T follicular helper cell (primary cell): ENCODE measurements at places on chromosomes 5 and 9.

GRCh38 chr9:111945216-111945615 lies 48.6 kb downstream of the UGCG start:
- DNase-seq = no peak

- DNase-seq = peak; percentile 63
Observed at GRCh38 chr5:139774980-139775661, 20.5 kb upstream of the PSD2 start.

DNA sequence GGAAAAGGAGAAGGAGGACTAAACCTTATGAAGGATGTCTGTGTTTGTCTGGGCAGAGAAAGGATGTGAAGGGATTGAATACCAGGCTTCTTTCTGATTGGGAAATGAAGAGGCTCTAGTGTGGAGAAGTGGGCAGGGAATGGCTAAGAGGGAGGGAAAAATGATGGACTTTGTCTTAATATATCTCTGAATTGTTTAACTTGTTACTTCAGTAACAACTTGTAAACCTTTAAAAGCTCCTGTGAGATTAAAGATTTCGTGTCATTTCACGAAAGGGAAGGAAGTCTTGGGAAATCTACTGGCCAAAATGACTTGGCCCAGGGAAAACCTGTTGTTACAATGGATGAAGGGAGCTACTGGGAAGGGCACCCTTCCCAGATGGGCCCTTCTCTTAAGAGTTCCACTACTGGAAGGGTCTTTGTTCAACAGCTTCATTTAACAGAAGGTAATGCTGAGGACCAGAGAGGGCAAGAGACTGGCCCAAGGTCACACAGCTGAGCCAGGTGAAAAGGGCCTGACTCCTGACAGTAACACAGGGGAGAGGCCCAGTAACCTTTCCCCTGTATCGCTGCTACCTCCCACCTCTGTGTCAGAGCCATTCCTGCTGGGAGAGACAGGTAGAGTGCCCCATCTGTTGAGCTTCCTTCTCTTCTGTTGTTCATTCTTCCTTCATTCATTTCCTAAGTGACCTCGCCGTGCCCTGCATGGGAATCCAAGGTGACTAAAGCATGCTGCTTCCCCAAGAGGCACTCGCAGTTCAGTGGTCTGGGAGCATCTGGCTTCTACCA lies 5.1 kb upstream of the TCOF1 start:
- DNase-seq = no peak

DNA sequence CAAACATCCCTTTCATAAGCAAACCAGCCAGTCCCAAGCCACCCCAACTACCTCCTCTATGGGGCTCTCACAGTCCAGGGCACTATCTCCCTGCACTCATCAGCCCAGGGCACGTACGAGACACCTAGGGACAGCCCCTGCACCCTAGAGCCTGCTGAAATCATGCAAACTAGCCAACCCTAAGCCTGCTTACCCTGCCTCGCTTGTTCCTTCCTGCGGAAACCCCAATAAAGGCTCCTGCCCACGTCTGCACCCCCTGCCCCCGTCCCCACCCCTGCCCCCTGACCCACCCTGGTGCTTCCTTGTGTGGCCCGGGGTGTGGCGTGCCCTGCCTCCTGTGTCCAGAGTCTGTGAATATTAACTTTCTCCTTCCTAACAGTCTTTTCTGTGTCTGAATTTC lies 135.9 kb downstream of the GADD45G start:
- DNase-seq = no peak

GRCh38 chr9:38298503-38298902 lies 94.0 kb upstream of the ALDH1B1 start:
- no peak for DNase-seq

DNA sequence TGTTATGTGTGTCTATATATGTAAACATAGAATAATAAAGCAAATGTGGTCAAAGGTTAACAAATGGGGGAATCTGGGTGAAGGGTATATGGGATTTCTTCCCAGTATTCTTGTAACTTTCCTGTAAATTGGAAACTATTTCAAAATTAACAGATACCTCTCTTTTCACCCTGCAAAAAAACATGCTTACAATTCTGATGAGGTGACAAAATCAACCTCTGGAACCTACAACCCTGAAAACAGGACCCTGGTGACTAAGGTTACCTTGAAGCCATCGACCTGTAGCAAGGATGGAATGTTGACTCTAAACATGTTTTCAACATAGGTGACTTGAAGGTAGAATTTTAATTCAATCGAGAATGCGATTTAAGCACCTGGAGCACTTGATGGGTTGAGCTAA lies 5.9 kb upstream of the SPTAN1 start:
- DNase-seq = no peak

DNA sequence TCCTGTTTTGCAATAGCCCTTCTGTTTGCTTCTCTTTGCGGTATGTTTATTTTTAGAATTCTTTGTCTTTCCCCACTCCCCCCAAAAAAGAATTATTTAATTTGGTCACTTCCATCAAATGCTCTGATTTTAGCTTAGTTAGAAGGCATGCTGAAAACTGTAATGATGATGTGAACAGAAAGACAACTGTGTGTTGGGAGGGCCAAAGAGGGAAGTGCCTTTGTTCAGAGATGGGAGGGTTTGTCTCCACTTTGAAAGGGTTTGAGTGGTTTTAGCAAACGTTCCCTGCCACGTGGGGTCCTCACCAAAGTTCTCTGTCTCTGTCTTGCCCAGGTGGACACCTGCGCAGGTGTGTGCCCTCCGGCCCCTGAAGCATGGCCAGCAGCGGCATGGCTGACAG lies 41.9 kb downstream of the SYK start:
- no peak for DNase-seq

- no peak for DNase-seq
Observed at GRCh38 chr5:132457371-132458225, 33.0 kb downstream of the IRF1 start.

DNA sequence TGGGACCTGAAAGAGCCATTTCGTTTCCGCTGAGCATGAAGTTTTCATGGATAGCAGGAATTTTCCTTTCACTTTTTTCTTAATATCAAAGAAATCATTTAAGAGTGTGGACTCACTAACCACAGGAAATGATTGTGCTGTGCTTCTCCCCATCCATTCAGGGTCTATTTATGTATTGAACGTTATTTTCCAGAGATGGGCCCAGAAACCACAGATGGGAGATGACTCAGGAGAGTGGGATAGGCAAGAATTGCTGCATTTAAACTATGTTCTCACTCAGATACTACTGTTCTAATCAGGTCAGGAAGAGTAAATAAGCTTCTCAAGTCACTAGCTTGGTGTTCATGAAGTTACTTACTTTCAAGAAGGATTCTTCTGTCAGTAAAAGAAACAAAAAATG lies 763.8 kb downstream of the DTWD2 start:
- no peak for DNase-seq

DNA sequence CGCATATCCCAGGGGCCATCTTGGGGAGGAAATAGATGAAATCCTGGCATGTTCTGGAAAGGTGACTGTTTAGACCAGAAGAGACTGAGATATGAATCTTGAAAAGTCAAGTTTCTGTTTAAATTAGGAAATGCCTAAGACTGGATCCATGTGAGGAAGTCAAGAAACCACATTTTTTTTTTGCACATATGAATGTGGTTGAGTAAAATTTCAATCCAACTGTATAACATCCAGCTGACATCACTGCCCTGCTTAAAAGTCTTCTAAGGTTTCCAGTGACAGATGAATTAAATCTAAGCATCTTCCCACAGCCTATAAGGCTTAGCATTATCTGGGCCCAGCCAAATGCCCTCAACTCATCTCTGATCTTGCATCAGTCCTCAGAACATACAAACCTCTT lies 47.7 kb upstream of the TCERG1 start:
- no peak for DNase-seq

- DNase-seq = no peak
Observed at GRCh38 chr9:123716339-123716945, 213.5 kb downstream of the DENND1A start.

DNA sequence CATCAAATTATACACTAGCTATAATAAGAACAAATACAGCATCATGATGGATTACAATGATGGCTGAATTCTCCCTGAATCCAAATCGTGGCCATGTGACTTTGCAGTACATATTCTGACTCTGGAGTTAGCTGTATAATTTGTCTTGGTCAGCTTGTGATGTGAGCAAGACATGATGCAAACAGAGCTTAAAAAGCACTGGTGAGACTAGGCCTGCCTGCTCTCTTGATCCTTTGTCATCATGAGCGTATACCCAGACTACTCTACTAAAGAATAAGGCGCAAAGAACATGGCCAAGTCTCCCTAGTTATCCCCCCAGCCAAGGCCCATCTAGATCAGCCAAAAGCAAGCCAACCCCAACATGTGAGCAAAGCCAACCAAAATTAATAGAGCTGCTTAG lies 34.7 kb upstream of the IFNE start:
- DNase-seq = no peak

DNA sequence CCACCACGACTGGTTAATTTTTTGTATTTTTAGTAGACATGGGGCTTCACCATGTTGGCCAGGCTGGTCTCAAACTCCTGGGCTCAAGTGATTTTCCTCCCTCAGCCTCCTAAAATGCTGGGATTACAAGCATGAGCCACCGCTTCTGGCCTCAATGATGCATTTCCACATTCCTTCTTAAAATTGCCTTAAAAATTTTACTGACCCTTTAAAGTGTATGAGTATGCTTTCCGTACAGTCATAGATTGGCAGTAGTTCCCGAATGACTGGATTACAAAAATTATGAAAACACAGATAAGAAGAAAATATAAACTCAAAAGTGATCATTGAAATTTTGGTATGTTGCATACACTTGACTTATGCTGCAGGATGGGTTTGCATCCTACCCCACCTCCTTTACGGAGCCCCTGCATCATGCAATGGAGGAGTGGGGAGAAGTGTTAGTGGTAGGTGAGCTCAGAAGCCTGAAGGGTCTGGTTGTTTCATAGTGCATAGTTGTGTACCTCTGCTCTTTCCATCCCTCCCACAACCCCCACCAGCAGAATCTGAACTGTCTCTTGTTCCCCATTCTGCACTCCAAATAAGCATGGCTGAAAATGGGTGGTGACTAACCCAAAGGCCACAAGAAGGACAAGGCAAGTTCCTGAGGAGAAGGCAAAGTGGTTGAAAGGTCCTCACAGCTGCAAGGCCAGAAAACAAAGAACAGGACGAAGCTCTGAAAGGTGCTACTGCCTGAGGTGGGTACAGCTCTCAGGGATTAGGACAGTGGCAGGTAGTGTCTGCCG lies 26.8 kb downstream of the ANKRD55 start:
- DNase-seq = no peak

DNA sequence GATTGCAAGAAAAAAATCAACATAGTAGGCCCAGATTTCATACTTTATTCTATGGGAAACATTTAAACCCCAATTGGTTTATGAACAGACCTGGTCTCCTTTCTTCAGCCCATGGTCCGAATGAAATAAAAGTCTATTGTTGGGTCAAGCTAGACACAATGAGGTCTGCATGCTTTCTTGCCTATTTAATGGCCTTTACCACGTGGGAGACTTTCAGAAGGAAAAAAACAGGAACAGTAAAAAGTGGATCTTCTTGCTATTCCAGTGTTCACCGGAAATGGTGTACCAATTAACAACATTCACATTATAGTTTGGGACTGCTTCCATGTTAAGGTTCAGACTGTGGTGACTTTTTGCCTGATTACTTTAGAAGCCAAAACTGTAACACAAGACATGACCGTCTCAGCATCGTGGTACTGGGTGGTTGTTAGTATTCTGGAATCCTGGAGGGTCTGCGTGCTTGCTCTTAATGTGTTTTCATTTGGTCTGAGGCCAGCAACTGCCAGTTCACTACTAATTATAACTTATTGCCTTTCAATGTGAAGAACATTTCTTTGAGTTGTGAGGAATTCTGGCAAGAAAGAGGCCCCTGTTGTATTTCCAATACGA lies 85.4 kb upstream of the PRRC1 start:
- no peak for DNase-seq

- DNase-seq = no peak
Observed at GRCh38 chr5:168006456-168007130, 284.9 kb upstream of the WWC1 start.

DNA sequence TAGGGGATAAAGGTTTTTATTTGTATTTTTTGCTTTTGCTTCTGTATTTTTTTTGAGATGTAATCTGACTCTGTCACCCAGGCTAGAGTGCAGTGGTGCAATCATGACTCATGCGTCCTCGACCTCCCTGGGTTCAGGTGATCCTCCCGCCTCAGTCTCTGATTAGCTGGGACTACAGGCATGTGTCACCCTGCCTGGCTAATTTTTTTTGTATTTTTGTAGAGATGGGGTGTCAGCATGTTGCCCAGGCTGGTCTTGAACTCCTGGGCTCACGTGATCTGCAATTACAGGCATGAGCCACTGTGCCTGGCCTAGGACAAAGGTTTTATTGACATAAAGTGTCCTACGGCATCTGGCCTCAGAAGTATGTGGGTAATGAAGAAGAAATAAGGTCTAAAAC lies 297.1 kb upstream of the C9orf72 start:
- no peak for DNase-seq

DNA sequence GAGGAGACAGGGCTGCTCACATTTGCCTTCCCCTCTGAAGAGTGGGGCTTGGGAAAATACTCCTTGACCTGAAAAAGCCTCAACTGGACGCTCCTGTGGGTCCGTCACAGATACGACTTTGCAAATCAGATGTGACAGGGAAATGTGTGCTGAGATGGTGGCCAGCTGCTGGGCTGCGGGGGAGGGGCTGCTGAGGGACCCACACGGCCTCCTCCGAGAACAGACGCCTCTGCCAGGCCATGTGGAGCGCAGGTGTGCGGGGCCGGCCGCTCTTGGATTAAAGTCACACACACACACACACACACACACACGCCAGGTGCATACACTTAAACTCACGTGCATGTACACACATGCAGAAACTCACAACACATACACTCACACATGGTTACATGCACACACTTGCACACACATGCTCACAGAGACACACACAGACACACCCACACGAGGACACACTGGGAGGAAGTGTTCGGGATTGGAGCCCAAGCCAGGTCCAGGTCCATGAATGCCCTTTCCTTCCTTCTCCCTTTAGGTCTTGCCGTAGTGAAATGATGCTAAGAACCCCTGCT lies 167.4 kb downstream of the GAPVD1 start:
- no peak for DNase-seq

DNA sequence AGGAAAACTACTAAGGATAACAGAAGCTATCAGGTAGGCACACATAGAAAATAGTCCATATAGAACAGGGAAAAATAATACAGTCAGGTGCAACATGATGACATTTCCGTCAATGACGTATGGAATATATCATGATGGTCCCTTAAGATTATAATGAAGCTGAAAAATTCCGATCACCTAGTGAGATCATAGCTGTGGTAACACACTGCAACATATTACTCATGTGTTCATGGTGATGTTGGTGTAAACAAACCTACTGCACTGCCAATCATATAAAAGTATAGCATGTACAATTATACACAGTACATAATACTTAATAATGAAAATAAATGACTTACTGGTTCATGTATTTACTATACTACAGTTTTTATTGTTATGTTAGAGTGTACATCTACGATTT lies 60.0 kb downstream of the MEGF9 start:
- DNase-seq = no peak
